Epithelial cell of proximal tubule (primary cell): ENCODE measurements at places on chromosomes 6 and 20.

DNA sequence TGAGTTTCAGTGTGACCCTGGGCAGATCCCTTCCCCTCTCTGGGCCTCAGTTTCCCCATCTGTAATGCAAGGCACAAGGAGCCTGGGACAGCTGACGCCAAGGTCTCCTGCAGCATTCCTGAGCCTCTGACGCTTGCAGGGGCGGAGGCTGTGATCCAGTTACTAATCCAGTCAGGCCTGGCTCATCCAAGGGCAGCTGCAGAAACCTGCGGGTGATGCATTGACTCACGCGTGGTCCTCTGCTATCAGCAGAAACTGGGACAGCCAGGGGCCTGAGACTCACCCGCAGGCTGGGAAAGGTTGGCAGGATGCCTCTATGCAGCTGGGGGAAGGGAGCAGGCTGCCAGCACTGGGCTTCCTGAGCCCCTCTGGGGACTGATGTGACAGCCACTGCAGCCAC, 65.0 kb upstream of the SIRPA start:
- DNase-seq, result no peak

GRCh38 chr6:113995634-113996033, 24.7 kb upstream of the HDAC2 start:
- peak; percentile 60 for DNase-seq

- DNase-seq, result peak; percentile 4
These were observed 69.1 kb downstream of the SLC35F1 start for GRCh38 chr6:117976030-117976651.

GRCh38 chr6:35018746-35019145, 122.4 kb downstream of the TCP11 start:
- DNase-seq, result no peak

GRCh38 chr20:48490961-48491831, 336.6 kb downstream of the PREX1 start:
- no peak for DNase-seq

- no peak for DNase-seq
These were observed 385.5 kb downstream of the HDGFL1 start for GRCh38 chr6:22954749-22955385.

GRCh38 chr20:16106191-16106849, 466.9 kb downstream of the KIF16B start:
- no peak for DNase-seq

DNA sequence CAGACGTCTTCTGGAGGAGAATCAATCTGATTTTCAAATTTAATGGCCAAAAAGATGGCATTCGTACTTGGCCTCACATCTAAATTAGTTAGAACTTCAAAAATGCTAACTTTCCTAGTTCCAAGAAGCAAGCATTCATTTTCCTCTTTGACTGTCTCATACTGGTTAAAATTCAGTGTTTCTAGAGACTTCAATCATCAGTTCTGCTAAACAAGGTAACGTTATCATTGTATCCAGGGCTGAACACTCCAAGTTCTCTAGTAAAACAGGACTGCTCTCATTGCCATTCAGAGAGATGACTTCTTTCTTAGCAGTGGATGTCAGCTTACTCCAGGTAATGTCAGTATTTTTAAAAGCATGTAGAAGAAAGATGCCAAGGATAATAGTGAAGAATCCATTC, 34.6 kb upstream of the ENTPD6 start:
- DNase-seq, result no peak

DNA sequence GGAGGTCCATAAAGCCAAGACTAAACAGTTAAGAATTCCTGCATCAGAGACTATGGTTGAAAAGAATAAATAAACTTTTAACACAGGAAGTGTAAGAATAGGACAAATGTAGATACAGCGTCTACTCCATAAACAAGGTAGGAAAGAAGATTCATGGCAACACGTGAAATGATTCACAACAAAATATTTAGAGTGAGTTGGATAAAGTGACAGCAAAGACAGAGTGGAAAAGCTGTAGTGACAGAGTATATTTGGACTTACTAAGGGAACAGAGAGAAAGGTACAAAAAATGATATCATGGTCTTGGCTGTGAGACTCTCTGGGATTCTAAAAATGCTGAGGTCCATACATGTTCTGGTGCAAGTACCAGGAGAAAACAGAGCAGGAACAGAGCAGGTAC, 21.9 kb upstream of the KIAA0408 start:
- no peak for DNase-seq

GRCh38 chr6:132964868-132965382, 150.6 kb downstream of the RPS12 start:
- no peak for DNase-seq

- DNase-seq, result no peak
These were observed 62.0 kb downstream of the EZR start for GRCh38 chr6:158756977-158757752.

GRCh38 chr20:25553819-25554296, 31.5 kb downstream of the NINL start:
- no peak for DNase-seq

DNA sequence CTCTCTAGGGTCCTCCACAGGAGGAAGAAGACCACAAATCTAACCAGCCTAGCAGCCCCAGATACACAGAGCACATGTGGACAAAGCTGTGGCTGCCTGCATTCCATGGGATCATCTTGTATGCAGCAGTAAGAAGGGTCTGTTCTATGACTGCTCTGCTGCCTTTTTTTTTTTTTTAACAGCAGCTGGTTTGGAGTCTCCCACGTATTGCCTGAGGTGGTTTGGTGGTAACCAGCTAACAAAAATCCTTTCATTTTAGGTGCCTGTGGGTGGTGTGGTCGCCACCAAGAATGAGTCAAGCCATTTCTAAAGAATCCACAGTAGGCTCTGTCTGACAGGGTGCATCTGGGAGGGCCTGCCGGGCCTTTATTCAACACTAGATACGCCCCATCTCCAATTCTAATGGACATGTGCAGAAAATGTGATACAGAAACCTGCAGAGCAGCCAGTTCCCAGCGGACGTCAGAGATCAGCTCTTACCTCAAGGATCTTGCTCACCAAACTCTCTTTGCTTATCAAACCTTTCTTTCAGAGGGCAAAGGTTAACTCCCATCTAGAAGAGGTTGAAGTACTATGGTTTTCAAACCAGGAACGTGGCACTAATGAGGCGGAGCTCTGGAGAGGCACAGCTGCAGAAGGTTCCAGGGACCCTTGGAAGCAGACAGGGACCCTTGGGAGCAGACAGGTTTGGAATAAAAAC, 32.0 kb downstream of the GNAS-AS1 start:
- DNase-seq, result no peak

DNA sequence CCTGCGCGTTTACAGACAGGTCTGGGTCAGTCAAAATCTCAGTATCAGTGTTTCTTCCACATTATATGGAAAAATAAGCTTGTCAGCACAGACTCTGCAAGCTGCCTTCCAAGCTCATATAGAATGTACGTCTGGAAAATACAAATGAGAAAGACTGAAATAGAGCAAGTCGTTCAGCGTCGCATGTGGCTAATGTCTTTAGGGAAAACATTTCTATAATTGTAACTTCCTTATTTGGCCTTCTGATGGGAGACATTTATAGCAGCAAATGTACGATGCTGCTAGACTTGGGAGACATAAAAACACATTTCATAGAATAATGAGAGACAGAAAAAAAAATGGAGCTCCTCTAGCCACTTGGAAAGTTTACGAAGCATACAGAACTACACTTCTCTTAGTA, 122.2 kb downstream of the KIF16B start:
- DNase-seq, result no peak

- DNase-seq, result no peak
These were observed 8.9 kb downstream of the PNISR start for GRCh38 chr6:99416226-99416625.

- no peak for DNase-seq
These were observed 475.8 kb downstream of the PREX1 start for GRCh38 chr20:48352042-48352441.

DNA sequence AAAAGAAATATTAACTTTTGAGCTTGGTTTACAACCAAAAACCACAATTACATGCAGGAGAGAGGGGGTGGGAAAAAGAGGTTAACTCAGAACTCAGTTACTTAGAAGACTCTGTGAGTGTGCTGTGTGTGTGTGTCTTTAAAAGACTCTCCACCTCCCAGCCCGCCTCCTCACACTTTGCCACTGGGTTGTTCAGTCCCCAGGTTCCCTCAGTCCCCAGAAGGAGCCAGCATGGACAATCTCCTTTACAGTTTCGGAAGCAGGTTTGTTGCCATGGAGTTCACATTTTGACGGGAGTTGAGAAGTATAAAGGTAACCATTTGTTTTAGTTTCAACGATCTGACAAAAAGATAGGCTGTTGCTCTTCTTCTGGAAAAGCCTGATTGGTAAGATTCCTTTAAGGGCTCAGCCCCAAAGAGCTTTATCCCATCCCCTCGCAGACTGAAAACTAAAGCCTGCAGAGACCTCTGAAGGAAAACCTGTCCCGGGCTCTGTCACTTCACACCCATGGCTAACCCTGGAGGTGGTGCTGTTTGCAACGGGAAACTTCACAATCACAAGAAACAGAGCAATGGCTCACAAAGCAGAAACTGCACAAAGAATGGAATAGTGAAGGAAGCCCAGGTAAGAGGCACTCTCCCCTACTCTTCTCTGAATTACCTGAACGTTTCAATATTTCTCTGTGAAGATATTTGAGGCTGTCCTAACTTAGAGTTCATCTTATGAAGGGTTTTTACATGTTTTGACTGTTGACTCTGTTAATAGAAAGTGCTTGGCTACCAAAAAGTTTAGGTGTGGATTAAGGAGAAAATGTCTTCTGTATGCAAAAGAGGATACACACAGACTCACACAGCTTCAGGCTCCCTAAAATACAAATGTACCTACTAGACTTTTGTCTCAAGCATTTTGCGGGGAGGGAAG, at the start of gene SPTLC3:
SPTLC3 (plus strand) TSS at position 212 of the 921 bp plus-strand sequence; CDS start at position 508, 296 bp downstream.
- DNase-seq, result peak; percentile 83

- no peak for DNase-seq
These were observed 117.9 kb downstream of the SNX5 start for GRCh38 chr20:17850684-17851026.

- DNase-seq, result no peak
These were observed 2.4 kb upstream of the GPX5 start for GRCh38 chr6:28523241-28523622.

DNA sequence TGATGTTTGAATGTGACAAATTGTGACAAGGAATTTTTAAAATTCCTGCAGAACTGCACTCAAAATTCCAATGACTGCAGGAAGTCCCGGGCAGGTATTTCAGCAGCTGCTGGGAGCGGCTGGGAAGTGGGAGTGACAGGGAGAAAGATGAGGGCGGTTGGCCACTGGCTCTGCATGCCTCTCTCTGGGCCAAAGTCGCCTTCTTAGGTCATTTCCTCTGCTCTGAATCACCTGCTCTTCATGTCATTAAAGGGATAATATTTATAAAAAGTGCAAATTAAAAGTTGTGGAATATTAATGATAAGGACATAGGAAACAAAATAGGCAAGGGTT, 43.9 kb downstream of the RAMACL start:
- DNase-seq, result no peak

GRCh38 chr6:6803180-6803977, 214.9 kb downstream of the LY86 start:
- DNase-seq, result no peak

GRCh38 chr20:13717631-13718044, 67.1 kb downstream of the ESF1 start:
- no peak for DNase-seq

DNA sequence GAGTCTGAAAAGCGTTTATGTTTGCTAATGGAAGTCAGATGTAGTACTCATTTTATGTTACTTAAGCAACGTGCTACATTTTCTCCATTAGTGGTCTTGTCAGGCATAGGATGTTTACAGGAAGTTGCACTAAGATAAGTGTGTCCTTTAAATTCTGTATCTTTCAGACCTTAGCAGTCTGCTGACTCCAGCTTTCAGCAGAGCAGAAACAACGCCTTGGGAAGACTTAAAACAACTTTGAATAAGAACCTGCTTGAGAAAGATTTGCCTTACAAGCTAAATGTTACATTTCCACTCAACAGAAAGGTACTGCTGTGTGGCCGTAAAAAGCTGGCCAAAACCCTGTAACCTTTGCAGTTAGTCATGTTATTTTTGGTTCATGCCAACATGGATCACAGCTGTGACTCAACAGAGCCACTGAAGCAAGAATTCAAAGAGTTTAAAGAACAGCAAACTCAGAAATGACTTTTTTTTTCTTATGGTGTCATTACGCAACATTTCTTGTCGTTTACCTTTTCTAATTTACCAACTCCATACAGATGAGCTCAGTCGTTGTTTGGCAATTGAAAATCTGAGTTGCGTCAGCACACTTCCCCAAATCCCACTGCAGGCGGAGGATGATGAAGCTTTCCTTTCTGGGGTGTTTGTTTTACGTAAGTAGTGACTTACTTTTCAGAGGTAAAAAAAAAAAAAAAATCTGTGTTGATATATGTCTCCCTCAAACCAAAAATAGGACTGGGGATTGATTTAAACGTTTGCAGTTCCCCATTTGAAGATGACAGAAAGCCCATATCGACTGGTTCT, 27.9 kb upstream of the BMP6 start:
- DNase-seq, result peak; percentile 90

DNA sequence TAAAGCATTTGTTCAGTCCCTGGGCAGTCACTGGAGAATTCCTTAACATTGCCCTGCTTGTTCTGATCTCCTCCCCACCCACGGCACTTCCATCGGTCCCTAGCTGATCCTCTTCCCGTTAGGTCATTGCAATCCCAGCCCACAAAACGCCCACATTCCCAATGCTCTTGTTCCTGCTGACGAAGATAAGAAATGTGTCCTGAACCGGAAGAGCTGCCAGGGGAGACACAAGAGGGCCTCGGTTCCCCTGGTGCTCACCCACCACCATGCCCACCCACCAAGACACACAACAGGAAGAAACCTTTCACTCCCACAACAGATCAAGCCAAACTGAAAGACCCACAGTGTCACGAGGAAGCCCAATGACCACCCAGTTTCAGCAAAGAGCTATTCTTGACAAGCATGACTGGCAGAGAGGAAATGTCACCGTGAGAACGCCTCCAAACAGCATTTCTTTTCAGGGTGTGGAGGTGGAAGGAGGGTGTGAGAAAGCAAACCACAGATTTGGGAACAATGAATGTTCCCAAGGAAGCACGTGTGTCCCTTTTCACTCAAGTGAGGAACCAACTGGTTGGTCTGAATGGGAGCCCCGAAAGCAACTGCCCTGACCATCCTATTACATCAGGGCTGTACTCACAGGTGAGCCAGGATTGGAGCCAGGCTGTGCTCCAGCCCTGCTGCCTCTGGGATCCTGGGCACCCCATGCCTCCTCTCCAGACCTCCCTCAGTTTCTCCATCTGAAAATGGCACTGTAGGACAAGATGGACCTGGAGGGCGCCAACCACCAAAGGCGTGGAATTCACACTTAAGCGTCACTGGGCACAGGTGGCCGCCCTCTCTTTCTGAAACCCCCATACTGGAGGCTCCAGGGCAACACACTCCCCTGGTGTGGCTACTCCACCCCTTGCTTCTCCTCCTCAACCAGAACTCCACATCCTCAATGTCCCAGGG, 97.5 kb downstream of the ZMYND8 start:
- peak; percentile 44 for DNase-seq

DNA sequence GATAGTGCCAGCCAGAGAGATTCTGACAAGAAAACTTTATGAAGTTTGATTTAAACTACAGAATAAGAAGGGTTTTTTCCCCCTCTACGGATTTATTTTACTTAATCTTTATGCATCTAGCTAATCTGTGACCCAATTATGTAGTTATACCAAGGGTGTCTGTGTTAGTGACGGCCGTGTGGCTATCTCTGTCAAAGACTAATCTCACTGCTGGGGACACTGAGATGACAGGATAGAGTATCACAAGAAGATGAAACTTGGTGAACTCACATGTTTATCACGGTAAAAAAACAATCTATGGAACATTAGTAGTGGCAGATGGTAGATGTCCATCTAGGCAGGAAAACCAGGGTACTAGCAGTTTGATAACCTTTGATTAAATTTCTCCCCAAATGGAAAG, 149.7 kb downstream of the AHI1 start:
- no peak for DNase-seq

GRCh38 chr6:147479857-147480256, 28.6 kb upstream of the SAMD5 start:
- DNase-seq, result no peak

GRCh38 chr6:107418118-107418517, 41.2 kb downstream of the PDSS2 start:
- no peak for DNase-seq
